ENCODE measurements at places on chromosomes 2 and 18. TPM values are rescaled to one million over a fixed set of nuclear protein-coding genes. Genes with fewer than 3 reads are reported as not detected.

- no peak for DNase-seq
Measured at GRCh38 chr18:41624460-41624859, 330.6 kb upstream of the PIK3C3 start.

GRCh38 chr18:61096226-61096625, 237.0 kb upstream of the CDH20 start:
- no peak for DNase-seq

The FHOD3 gene
- polyA plus RNA-seq = 1.7 TPM

The ARMC9 gene
- polyA plus RNA-seq = 3.7 TPM

GRCh38 chr2:17594533-17595401, 54.3 kb downstream of the VSNL1 start:
- no peak for DNase-seq

- no peak for DNase-seq
Measured at GRCh38 chr2:68357605-68358337, 7.3 kb upstream of the PLEK start.

DNA sequence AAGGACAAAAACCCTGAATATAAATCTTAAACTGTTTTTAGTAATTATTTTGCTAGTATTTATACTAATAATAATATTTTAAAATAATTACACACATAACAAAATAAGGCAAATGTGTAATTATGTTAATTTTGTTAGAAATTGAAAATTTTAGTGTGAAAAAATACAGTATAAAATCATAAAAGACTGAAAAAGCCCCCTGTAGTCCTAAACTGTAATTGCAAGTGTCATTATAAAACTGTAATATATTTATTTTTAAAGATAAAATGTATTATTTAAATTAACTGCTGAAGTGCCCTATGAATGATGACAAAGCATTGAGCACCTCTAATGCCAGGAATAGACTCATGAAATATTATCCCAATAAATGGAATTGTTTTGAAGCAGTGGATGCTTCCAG, 1117.7 kb downstream of the CBLN2 start:
- no peak for DNase-seq

GRCh38 chr2:183253441-183254130, 129.3 kb downstream of the NUP35 start:
- DNase-seq = no peak

DNA sequence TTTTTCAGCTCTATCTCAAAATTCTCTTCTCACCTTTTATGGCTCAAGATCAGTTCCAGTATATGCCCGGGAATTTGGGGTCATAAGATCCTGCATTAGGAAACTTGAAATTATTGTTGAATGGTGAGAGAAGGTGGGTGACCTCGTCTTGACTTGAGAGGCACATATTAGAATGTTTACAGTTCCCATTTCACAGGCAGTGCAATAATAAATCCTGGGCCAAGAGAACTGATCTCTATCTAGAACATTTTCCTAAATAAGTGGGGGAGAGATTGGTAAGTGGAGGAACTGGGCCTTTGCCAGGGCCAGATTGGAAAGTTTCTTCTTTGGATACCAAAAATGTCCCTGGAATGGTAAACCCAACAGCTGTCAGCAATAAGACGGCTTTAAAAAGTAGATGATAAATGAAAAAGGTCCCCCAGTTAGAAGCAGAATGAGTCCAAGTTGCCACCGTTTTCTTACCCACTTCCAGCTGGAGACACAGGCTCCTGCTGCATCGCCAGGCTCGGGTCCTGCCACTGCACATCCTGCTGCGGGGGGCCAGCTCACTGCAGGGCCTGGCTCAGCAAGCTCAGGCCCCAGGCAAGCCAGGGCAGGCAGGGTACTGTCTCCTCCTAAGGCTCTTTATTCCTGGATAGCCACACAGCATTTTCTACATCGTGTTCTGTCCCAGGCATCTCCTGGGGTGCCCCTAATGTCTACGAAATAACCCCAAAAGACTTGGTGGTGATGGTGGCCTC, 126.4 kb upstream of the EPAS1 start:
- no peak for DNase-seq

GRCh38 chr2:101341421-101341820, 32.9 kb upstream of the RNF149 start:
- DNase-seq = no peak

GRCh38 chr2:191756761-191757160, 78.8 kb downstream of the NABP1 start:
- DNase-seq = no peak

DNA sequence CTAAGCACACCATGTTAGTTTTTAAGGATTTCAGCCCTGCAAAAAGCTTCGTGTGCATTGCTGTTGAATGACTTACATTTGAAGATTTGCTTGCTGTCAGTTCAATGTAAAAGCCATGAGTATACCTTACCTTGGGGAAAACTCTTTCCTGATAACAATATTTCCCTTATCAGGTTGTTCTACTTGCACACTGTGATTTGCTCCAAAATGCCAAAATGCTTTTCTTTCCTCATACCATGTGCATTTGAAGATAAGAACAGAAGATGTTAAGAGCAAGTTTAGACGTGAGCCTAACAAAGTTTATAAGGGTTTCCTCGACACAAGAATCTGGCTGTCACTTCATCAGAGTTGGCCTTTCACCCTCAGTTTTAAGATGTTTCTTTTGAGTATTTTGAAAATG, 57.6 kb downstream of the SCN1A start:
- no peak for DNase-seq

DNA sequence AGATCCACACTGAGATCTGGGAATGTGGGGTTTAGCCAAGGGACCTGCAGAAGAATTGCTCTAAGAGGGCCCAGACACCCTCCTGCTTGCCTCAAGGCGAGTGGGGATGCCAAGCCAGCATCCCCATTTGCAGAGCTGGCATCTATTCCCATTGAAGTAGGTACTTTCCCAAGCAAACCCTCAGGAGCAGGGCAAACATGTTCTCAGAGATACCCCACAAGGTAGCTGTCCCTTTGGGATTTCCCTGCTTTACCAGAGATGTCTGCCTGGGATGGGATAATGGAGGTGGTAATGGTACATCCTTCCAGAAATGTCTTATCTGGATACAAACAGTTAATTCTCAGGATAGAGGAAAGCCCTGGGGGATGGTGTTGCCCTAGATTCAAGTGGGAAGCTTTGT, 51.2 kb downstream of the GYPC start:
- DNase-seq = no peak

The CACNB4 gene
- polyA plus RNA-seq = 0.35 TPM

- DNase-seq = no peak
Measured at GRCh38 chr2:7023542-7023941, 106.3 kb downstream of the RNF144A start.

GRCh38 chr2:32161296-32161695, 4.4 kb upstream of the SLC30A6 start:
- no peak for DNase-seq

All from pancreas (tissue), 10 donors.